ENCODE measurements at places on chromosomes 1 and 21.

DNA sequence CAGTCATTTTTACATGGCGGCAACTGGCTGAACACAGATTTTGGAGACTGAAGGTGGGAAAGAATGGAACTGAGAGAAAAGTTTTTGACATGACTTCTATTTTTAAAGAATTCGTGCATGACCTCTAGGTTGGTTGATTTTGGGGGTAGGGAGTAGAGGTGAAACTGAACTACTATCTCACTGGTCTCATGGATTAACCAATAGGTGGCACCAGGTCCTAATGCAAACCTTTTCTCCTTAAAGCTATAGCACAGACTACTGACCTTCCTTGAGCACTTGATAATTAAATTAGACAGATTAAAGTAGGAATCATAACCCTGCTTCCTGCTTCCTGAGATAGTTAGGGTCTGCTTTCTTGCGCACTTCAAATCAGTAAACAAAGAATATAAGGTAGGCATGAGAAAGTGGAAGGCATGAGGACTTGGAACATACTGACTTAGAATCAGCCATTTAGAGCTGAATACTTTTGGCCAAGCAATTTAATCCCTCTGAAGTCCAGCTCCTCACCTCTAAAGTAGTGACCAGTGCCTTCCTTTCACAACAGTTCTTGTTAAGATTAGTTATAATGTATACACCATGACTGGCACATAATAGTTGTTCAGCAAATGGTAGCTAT lies 206.0 kb downstream of the CENPF start:
- DNase-seq, result no peak

DNA sequence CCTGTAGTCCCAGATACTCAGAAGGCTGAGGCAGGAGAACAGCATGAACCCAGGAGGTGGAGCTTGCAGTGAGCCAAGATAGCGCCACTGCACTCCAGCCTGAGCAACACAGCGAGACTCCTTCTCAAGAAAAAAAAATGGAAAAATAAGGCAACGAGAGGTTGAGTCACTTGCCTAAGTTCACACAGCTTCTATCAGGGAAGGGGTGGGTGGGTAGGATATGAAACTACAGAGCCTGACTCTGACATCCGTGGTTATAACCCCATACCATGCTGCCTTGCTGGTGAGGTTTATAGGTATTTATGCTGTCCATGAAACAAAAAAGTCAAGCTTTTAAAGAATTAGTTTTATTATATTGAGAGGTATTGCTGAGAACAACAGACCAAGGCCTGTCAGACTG lies 61.5 kb upstream of the RAB4A start:
- no peak for DNase-seq

GRCh38 chr1:31488528-31488927 lies 75.5 kb downstream of the SERINC2 start:
- no peak for DNase-seq

DNA sequence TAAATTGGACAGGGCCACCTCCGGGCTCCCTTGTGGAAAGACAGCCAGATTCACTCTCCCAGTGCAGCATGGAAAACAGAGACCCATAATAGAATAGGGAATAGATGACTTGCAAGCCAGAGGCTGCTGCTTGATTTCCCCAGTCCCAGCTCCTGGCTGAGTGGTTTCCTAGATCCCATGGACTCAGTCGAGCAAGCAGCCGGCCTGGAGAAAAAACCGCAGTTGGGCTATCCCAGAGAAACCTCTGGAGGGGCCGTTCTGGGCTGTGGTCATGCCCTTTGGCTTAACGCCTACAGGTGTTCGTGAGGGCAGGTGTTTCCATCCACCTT lies 61.7 kb downstream of the ELK4 start:
- DNase-seq, result no peak

DNA sequence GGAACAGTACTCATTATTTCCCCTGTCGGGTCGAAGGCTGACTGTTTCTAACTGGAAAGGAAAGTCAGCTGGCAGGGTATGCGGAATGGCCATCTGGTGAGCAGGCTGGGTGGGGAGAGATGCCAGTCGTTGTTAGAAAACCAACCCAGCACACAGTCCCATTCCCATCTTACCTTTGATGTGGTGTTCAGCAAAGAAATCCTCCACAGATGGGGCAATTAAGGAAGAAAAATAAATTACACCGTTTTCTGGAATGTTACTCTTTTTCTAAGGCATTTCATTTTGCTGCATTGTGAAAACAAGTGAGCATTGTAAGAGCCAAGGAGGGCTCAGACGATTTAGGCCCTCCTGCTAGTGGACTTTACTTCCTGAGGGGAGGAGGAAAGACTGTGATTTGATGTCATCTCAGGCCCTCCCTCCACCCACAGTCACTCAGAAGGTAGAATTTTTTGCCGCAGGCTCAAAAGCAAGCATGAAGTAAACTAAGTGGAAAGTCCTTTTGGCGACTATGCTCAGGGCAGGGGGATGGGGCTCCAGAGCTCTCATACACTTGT lies at the start of gene SLC16A4:
Gene SLC16A4 (minus strand): TSS at position 335 of the 554 bp plus-strand sequence. CDS start 1,703 bp downstream, outside the sequence.
- DNase-seq, result no peak

DNA sequence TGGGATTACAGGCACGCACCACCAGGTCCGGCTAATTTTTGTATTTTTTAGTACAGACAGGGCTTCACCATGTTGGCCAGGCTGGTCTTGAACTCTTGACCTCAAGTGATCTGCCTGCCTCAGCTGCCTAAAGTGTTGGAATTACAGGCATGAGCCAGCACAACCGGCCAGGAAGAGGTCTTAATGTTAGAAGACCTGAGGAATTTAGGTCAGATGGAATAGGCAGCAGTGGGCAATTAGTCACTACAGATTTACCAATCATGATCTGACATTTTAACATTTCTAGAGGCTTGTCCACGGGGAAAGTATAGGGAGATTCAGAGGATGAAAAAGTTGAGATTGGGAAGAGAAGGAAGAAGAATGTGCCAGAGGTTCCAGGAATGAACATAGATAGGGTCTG lies 8.9 kb upstream of the APP start:
- DNase-seq, result no peak

DNA sequence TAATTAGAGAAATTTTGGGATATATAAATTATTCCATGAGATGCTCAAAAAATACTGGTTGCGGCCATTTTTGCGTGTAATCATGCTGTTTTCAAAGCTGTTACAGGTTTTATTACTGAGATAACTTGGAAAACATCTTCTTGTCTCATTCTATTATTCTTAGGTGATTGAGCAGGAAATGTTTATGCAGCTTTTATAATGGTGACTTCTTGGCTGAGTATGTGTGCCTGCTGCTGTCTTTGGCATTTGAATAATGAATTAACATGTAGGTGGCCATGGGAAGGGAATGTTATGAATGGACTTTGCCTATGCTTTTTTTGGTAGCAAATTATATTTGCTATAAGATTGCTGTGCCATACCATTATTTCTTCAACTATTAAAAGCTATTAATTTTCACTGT lies 52.5 kb downstream of the RASAL2 start:
- DNase-seq, result no peak

- peak; percentile 96 for DNase-seq
These were observed 6.6 kb downstream of the CBR3 start for GRCh38 chr21:36141513-36141925.

DNA sequence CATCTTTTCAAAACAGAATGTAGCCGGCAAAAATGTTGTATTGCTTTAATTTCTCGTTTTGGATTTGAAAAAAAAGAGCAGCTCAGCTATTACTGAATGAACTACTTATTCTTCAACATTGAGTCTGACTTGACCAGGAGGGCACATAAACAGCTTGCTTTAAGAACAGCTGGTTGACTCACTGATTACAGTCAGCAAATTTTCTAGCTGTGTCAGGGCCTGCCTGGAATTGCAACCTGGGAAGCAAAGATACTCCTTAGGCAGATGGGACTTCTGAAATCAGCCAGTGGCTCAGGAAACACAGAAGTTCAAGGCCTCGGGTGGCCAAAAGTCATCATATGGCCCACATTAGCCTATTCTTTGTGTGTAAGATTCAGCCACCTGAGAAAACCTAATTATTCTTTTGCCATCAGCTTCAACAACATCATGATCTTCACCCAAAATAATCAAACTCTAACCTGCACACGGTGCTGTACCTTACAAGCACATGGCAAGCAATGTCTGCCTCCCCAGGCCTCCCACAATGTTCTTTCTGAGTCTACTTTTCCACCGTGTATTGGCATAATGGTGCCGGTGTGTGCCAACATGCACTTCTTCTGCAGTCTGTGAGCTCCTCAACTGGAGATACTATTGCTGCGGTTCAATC lies 307.2 kb downstream of the HHIPL2 start:
- no peak for DNase-seq
